ENCODE measurements at places on chromosomes 4 and X.
A peak's percentile ranks its signal among the peaks of the same experiment; 100 is the strongest.

- no peak for DNase-seq
These were observed 98.2 kb downstream of the ANK2 start for GRCh38 chr4:113147498-113148111.

GRCh38 chrX:71103110-71103983 lies 3.2 kb downstream of the CXorf65 start:
- peak; percentile 5 for DNase-seq

DNA sequence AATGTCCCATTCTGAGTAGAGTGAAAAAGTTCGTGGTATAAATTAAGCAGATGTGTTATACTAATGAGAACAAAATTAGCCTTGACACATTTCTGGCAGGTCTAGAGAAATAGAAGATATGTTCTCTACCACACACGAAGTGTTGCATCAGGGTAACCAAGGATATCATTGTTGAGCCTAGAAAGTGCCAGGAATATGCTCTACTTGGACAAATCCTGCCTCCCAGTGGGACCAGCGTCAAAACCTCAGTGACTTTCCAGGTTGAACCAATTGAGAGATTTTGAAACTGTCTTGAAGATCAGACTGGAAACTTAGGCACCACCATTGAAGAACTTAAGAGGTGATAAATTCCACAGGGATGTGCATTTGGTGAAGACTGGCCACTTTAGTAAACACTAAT lies 115.9 kb downstream of the HPGD start:
- no peak for DNase-seq

DNA sequence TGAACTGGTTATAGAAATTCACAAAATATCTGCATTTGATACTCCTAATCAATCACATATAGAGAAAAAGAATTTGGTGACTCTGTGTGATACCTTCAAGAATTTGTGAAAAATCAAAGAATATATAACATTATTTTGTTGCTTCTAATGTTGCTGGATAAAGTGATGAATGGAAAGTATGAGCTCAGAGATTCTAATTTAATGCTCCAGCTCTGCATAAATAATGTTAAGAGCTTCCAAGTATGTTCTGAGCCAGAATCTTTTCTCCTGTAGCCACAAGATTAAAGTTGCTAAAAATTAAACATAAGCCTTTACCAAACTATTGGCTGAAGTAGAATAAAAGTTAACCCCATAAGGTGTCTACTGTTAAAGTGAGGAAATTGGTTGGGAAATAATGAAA lies 294.7 kb upstream of the CT83 start:
- no peak for DNase-seq

DNA sequence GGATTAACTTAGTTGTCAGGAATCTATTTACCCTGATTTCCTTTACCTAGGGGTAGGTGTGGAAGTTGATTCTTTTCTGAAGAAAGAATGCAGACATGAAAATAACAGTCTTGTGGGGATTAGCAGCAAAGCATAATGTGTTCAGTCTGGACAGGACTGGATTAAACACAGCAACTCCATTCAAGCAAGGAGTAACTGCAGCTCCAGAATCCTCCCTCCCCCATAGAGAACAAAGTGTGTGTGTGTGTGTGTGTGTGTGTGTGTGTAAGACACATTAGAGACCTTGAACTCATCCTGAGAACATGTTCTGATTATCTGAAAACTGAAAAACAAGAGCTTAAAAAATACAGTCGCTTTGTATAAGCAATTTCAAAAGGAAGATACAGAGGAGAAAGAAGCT lies 9.3 kb downstream of the C4orf54 start:
- no peak for DNase-seq

DNA sequence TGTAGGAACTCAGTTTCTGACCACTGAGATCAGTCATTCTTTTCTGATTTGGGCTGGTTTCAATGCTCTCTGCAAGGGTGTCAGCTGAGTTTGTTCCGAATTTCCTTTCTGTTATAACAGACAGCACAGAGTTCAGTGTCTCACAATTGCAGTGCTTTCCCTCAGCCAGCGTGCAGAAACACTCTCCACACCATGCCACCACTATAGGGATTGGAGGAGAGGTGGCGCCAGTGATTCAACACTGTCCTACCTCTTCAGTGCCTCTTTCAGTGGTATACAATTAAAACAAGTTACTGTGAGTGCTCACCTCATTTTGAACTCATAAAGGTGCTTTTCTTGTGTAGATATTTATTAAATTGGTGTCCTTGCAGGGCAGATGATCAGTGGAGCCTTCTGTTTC lies 413.2 kb upstream of the CXorf51B start:
- DNase-seq: no peak
